ENCODE measurements at places on chromosomes 16 and 17.

GRCh38 chr17:61338000-61338798, 61.4 kb upstream of the TBX2 start:
- DNase-seq, result no peak

- DNase-seq, result no peak
Measured at GRCh38 chr17:9205520-9206409, 184.5 kb downstream of the NTN1 start.

GRCh38 chr17:49455272-49455861, 39.7 kb upstream of the NGFR start:
- no peak for DNase-seq

DNA sequence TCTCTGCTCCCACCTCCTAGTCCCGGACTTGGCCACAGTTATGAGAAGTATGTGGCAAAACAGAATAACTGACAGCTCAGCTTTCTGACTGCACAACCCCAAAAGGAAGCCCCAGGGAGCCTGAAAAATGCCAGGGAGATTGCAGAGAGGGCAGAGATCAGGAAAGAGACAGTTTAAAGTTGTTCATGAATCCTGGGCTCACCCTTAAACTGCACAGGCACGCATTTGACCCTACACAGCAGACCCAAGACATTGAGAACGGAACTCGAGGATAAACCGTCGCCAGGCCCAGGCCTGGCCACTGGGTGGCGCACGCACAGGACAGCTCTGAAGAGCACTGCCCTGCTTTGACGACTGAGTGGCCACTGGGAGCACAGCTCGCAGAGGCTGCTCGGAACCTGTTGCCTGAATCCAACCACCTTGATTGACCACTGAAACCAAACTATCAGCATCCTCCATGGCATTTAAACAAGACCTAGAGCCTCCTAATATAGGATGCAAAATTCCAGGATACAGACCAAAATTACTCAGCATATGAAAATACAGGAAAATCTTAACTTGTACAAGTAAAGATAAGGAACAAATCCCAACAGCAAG, 114.0 kb downstream of the C16orf95 start:
- DNase-seq, result peak; percentile 4

Data from DMS153 (cell line).